NCI-H187 (cell line): ENCODE measurements at places on chromosomes 4 and X.

DNA sequence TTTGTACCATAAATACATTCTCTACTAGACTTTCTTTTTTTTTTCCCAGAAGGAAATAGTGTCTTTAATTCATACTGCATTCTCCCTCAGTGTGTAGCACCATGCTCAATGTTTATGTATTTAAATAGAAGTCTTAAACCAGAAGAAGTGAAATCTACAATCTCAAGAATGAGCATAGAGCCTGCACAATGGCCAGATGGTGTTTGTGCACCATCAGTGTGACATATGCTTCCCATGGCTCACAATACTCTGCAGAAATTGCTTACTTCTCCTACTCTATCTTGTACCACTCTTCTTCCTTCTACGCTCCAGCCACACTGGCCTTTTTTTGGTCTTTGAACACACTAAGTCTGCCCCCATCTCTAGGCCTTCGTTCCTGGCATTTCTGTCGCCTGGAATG lies 2.6 kb upstream of the DOCK11 start:
- no peak for DNase-seq

- DNase-seq, result no peak
Observed at GRCh38 chrX:22527302-22527701, 254.6 kb downstream of the CBLL2 start.

DNA sequence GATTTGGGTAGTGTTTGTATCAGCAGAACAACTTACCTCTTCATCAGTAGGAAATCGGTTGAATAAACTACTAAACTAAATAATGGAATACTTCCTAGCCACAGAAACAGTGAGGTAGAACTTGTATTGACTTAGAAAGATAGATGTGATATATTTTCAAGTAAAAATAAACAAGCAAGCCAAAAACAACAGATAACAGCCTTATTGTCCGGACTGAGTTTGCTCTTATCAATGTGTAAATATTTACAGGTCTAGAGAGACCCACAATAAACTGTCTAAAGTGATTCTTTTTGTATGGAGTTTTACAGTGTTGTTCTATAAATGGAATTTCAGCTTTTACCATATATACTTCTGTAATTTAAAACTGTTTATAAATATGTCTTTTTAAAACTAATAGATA lies 721.8 kb downstream of the ADGRL3 start:
- no peak for DNase-seq

- no peak for DNase-seq
Observed at GRCh38 chr4:112721627-112722026, 84.7 kb downstream of the LARP7 start.

- no peak for DNase-seq
Observed at GRCh38 chr4:22215084-22215483, 266.5 kb upstream of the KCNIP4 start.

DNA sequence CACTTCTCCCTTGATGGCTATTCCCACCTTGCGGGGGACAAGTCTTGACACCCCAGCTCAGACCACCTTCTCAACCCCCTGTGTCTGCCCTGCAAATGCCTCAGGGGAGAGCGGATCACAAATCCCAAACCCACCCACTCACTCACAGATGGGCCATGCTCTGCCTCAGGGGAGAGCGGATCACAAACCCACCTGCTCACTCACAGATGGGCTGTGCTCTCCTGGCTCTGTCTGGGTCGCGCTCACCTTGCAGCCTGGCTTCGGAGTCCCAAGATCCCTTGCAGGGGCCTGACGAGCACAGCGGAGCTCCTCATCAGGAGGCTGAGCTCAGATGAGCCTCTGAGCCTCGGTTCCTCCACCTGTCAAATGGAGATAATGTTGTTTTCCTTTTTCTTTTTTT lies 38.6 kb downstream of the HTRA3 start:
- DNase-seq, result no peak

- DNase-seq, result no peak
Observed at GRCh38 chr4:36256398-36256891, 12.1 kb upstream of the ARAP2 start.

GRCh38 chrX:30589146-30589888 lies 11.8 kb upstream of the TASL start:
- no peak for DNase-seq

DNA sequence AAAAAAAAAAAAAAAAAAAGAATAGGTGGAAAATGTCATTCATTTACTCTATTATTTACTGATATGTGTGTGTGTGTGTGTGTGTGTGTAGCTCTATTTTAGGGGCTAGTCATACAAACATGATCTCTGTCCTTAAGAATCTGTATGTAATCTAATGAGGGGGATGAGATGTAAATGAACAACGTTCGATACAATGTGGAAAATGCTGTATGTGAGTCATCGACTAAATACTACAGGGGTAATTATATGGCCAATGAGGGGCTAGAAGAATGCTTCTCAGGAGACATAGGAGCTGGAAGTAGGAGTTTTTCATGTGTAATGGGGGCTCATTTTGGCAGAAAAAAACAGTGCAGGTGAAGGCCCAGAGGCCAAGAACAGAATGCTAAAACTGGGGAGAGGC lies 41.9 kb downstream of the LEF1 start:
- DNase-seq, result no peak

DNA sequence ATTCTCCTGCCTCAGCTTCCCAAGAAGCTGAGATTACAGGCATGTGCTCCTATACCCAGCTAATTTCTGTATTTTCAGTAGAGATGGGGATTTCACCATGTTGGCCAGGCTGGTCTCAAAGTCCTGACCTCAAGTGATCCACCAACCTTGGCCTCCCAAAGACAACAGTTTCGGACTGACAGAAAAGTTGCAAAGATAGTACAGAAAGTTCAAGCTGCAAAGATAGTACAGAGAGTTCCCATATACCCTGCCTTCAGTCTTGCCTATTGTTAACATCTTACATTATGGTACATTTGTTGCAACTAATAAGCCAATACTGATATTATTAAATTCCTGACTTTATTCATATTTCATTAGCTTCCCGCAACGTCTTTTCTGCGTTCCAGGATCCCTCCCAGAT lies 65.8 kb downstream of the SUPT20HL2 start:
- DNase-seq, result no peak

DNA sequence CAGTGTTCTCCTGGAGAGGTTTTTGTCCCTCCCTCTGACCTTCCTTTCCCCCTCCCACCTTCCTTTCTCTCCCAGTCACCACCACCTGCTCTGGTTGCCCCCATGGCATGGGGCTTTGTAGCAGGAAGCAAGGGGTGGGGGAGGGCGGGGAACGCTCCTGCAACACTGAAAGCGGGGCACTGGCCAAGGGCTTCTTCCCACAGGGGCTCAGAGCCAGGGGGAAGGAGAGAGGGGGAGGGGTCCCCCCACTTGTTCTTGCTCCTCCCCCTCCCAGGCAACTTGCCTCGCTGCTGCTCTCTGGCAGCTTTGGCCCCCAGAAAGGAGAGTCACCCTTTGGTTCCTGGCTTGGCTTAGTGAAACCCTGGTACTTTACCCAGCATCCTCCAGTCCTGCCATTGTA lies 48.4 kb downstream of the BCORL1 start:
- DNase-seq, result no peak

DNA sequence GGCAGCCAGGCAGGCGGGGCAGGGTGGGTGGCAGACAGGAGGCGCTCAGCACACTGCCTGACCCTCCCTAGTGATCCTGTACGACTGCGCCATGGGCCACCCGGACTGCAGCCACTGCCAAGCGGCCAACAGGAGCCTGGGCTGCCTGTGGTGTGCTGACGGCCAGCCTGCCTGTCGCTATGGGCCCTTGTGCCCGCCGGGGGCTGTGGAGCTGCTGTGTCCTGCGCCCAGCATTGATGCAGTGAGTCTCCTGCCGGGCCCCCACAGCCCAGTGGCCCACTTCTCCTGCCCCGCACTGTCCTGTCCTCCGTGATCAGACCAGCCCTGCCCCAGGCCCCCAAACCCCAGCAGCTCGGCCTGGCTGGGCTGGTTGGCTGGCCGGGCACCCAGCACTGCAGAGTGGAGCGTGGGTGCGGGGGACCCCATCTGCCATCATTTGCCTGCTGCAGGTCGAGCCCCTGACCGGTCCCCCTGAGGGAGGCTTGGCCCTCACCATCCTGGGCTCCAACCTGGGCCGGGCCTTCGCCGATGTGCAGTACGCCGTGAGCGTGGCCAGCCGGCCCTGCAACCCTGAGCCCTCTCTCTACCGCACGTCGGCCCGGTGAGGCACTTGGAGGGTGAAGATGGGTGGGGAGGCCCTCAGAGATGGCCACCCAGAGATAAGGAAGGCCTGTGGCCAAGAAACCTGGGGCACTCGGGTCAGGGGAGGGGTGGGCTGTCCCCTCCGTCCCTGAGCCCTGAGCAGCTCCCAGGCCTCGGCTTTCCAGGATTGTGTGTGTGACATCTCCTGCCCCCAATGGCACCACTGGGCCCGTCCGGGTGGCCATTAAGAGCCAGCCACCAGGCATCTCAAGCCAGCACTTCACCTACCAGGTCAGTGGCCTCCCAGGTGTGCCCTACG lies 7.6 kb downstream of the PLXNB3 start:
- no peak for DNase-seq

DNA sequence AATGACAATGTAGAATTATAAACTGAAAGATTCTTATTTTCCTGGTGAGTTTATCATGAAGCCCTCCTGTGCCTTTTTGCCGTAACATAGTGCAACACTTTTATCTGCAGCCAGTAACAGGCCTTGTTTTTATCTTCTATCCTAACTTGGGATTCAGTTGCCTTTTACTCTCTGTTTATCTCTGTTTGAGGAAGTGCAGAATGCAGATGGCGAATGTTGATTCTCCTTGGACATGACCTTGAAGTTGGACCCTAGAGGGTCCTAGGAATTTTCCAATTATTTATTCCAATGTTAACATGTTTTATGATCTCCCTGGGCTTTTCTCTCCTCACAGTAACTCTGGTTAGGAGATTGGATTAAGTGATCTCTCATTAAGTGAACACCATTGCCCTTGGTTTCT lies 165.0 kb downstream of the FMR1NB start:
- DNase-seq, result no peak

GRCh38 chr4:3836756-3837601 lies 70.8 kb downstream of the ADRA2C start:
- no peak for DNase-seq

GRCh38 chr4:10495651-10496050 lies 38.4 kb upstream of the ZNF518B start:
- no peak for DNase-seq

DNA sequence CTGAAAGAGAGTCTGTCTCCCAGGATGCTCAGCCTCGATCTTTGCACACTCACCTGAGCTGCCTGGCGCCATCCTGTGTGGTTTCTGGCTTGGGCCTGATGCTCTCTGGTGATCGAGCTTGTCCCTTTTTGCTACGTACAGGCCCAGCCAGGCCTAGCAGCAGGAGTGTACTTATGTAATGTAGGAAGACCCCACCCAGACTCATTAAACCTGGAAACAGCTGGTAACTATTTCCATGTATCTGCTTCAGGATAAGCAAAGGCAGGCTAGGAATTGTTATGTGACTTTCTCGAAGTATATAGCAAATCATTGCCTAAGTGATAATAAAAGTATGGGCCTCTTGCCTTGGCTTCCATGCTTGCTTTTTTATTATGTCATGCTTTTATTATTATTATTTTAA lies 18.6 kb upstream of the ARSJ start:
- DNase-seq, result no peak

DNA sequence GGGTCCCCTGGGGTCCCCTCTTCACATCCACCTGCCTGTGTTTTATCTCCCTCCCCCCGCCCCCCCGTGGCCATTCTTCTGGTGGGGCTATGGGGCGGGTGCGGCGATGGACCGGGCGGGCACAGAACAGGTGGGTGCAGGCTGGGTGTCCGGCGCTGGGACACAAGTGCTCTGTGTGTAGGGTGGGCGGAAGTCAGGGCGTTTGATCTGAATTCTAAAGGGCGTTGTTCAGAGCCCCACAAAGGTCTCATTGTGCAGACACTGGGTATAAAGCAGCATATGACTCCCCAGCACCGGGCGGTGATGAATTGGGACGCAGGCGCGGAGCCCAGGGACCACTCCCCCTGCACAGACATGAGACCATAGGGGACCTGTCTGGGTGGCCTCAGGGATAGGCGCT lies at the start of gene GJB1:
Gene GJB1 (plus strand): TSS at position 296 of the 400 bp plus-strand sequence. CDS start 484 bp downstream, outside the sequence.
- DNase-seq, result no peak

DNA sequence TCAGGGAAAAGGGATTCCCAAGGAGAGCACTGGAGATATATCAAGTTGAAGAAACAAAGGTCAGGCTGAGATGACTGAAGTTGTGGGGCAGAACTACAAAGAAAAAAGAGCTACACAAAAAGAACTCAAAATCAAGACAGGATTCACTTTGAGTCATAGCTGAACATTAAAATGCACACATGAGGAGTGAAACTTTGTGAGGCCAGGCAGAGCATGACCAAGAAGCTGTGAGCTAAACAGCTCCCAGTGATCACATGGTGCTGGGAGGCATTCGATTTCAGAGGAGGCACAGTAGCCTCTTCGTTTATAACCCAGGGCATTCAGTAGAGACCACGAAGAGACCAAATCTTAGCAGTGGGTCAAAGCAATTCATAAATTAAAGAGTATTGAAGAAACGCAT lies 145.3 kb downstream of the ATRX start:
- DNase-seq, result no peak

DNA sequence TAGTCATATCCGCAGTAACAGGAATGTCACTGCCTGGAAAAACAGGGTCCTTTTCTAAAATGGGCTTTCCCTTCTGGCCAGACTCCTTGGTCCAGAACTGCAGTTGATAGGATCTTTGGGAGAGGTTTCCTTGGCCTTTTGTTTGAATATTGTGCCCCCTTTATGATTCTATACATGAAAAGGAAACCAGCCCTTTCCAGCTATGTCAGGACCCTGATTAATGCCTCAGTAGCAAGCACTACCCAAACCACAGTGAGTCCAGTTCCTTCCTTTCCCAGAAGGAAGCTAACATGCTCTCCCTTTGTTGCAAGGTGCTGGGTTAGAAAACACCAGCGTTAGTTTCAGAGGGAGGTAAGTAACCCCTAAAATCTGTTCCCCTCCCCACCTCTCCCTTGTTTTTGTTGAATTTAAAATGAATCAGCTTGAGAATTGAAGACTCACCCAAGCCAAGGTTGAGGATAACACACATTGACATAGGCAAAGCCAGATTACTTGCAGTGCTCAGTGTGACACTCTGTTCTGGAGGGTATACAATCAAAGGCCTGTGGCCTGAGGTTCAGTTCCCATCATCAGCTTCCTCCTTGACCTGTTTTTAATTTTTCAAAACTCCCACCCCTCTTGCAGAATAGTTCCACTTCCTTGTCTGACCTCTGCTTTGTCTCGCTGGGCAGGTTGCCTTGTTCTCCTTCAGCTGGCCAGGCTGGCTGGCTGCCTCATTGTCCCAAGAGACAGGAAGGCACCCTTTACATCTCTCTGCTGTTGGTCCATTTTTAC lies 87.6 kb upstream of the PLAC1 start:
- no peak for DNase-seq
